ENCODE measurements at places on chromosomes 7 and 10. TPM values are rescaled to one million over a fixed set of nuclear protein-coding genes. Genes with fewer than 3 reads are reported as not detected.

GRCh38 chr10:86580521-86580891 is 58.9 kb upstream of the WAPL start:
- DNase-seq: no peak

DNA sequence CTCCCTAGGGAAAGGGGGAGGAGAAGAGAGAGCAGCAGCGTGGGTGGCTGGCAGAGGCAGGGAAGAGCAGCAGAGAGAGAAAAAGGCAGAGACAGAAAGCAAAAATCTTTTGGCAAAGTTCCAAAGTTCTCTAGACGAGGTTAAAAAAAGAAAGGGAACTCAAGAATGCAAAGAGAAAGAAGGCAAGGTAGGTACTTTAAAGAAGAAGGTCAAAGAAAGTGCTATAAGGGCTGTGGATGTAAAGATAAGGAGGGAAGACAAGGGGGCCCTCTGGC is 20.2 kb upstream of the OPTN start:
- DNase-seq: no peak

DNA sequence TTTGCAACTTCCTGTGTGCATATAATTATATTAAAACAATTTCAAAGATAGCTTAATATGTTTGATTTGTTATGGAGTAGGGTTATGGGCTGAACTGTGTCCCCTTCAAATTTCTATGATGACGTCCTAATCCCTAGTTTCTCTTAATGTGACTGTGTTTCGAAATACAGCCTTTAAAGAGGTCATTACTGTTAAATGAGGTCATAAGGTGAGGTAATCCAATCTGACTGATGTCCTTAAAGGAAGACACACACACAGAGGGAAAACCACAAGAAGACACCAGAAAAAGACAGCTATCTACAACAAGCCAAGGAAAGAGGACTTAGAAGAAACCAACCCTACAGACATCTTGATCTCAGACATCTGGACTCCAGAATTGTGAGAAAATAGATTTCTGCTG is 407.4 kb downstream of the MAGI2 start:
- DNase-seq: no peak

The LIPN gene
- not detected for polyA plus RNA-seq

The TMEM26 gene
- 7.4 TPM for polyA plus RNA-seq

The SPAM1 gene
- 0.21 TPM for polyA plus RNA-seq
